Activated T-helper 2 cell treated with anti-CD3 and anti-CD28 coated beads, Interferon-gamma antibody, Interleukin-2, Interleukin-4, amounts not matched to agents 10 μg/mL and 5 μg/mL and 100 μg/mL, durations not matched to agents 14 hours and 24 hours and 36 hours (primary cell): ENCODE measurements at places on chromosomes 11 and 22. TPM values are rescaled to one million over a fixed set of nuclear protein-coding genes. Genes with fewer than 3 reads are reported as not detected.

HEPN1 gene
- total RNA-seq, result not detected in 2 replicates

PRODH gene
- total RNA-seq, result 0.50 and 0.94 TPM in 2 replicates

DNA sequence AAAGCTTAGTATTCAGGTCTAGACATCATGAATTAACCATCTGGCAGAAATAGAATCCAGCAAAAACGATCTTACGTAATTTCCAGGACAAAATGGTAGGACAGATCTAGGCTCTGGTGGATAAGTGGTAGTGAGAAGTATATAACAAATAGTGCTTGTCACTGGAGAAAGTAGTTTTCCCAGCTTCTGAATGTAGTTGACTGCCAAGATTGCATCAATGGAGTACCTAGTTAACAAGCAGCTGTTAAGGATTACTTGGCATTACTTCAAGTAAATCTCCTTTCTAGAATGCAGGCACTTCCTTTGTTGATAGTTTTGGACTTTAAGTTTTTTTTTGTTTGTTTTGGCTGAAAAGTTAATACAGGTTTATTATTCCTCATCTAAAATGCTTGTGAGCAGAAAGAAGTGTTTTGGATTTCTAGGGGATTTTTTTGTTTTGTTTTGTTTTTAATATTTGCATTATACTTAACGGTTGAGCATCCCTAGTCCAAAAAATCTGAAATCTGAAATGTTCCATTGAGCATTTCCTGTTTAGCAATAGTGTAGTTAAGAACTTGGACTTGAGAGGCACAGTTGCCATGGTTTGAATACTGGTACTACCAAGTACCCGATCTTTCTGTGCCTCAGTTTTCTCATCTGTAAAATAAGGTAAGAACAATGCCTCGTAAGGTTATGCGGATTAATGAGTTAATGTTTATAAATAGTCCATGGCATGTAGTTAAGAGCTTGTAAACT is 20.3 kb downstream of the FAM118B start:
- H3K4me1 ChIP-seq, result no peaks in the 10 kb centered on the region
- no peak overlapping the region for H3K27ac ChIP-seq
- no peak for DNase-seq
- no peaks in the 10 kb centered on the region for H3K27me3 ChIP-seq
- H3K4me3 ChIP-seq, result no peak overlapping the region

DNA sequence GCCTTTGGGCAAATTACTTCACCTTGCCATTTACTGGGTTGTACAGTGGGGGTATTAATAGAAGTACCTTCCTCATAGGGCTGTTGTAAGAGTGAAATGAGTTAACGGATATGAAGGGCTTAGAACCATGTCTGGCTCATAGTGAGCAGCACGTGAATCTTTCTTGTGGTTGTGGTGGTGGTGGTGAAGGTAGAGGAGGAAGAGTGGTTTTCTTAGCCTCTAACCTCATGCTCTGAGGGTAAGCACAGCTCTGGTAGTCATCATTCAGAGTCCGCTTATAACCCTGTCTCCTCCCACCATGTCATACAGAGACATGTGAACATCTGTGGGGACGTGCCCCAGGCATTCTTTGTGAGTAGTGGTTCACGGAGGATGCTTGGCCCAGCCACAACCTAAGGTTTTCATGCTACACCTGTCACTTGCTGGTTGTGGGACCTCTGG is 43.6 kb downstream of the TEAD1 start:
- H3K36me3 ChIP-seq, result no peaks in the 10 kb centered on the region
- H3K27me3 ChIP-seq, result peaks cover 67% of the 10 kb centered on the region
- H3K4me1 ChIP-seq, result peaks cover 12% of the 10 kb centered on the region
- no peak overlapping the region for H3K4me3 ChIP-seq
- peak; percentile 52 for DNase-seq

DNA sequence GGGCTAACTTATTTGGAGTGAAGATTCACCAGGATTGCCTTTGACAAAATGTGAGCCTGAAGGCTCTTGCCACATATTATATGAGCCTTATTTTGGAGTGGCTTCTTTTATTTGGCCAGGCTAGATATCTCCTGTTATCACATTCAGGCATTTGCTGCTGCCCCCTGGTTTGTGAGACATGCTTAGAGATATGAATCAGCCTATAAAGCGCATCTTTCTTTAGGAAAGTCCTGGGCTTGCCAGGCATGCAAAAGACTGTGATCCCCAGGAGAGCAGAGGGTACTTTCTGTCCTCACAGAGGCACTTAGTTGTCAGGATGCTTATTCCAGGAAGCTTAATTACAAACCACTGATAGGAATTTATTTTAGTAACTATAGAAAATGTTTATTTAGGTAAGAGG is 333.3 kb downstream of the FAT3 start:
- no peak for DNase-seq
- no peaks in the 10 kb centered on the region for H3K4me1 ChIP-seq
- no peaks in the 10 kb centered on the region for H3K36me3 ChIP-seq
- no peak overlapping the region for H3K27ac ChIP-seq

GRCh38 chr22:30371981-30372380 is 15.2 kb downstream of the CCDC157 start:
- H3K27ac ChIP-seq, result no peak overlapping the region
- no peaks in the 10 kb centered on the region for H3K27me3 ChIP-seq
- DNase-seq, result no peak
- H3K4me3 ChIP-seq, result no peak overlapping the region
- no peaks in the 10 kb centered on the region for H3K4me1 ChIP-seq
